Activated CD4-positive, alpha-beta T cell treated with anti-CD3 and anti-CD28 coated beads for 1 hour (primary cell): ENCODE measurements at places on chromosomes 1 and 21.

- no peak for DNase-seq
Observed at GRCh38 chr21:36126208-36126565, 8.7 kb upstream of the CBR3 start.

GRCh38 chr1:84347932-84348555 is 46.5 kb downstream of the SAMD13 start:
- no peak for DNase-seq

GRCh38 chr1:157201767-157202166 is 63.6 kb upstream of the ETV3 start:
- no peak for DNase-seq

DNA sequence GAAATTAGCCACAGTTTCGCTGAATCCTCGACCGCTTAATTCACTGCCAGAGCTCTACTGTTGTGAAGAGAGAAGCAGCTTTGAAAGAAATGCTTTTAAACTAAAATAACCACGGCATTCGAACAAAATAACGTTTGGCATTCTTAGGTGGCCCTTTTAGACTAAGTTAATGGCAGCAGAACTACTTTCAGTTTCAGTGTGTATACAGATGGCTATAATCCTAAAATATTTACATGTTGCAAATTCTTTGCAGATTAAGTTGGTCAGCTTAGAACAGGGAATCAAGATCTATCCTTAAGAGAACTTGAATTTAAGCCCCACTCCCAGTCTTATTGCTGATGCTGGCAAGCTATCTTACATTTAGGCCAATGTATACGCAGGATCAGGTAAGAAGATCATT is 62.7 kb downstream of the ADSS2 start:
- no peak for DNase-seq

DNA sequence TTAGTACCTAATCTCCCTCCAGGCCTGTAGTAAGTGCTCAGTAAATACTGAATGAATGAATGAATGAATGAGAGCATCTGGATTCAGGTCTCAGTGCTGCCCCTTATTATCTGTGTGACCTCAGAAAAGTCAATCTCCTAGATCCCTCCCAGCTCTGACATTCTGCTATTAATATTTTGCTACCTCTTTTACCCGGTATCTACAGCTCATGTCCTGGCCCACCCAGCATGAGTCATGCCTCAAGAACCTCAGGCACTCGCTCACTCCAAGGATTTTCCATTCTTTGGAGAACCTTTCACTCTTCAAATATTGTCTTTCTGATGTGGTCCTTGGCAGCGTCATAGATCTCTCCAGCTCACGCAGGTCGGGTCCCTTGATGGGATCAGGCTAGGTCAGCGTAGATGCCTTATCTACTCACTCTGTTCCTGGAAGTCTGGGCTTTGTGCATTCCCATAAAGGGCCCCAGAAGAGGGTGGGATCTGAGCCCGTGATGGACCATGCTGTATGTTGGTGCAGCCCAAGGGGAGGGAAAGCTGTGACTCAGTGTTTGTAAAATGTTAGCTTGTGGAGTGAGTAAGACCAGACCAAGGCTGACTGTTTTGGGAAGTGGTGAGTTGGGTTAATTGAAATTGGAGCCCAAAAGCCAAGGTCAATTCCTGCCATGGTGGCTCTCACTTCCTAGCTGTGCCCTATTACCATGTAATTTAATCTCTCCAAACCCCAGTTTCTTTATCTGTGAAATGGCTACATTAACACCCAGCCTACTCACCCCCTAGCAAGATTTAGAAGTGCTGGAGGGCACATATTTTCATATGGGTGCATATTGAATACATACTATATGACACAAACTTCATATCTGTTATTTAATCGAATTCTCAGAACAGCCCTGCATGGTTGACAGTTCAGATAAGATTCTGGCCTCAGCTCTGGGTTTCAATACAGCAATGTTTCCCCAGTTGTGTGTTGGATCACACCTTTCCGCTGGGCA is 214.1 kb upstream of the USP24 start:
- DNase-seq = no peak

GRCh38 chr21:44952116-44952928 is 12.5 kb downstream of the SLX9 start:
- DNase-seq = no peak

GRCh38 chr1:198500096-198500495 is 40.4 kb downstream of the ATP6V1G3 start:
- DNase-seq = no peak

DNA sequence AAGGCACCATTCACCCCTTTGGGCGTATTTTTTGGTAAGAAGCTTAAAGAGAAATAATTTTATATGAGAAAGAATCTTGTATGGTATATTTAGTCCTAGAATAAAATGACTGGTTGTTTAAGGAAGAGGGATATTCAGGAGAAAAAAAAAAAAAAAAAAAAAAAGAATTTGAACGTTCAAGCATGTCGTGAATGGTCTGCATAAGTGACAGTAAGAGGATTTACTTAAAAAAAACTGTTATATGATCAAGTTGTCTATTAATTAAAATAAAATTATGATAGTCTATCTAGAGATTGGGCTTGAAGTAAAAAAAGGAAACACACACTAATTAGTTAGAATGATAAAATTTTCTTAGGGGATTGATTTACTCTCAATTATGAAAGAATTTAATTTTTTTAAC is 11.7 kb upstream of the OR14I1 start:
- no peak for DNase-seq

GRCh38 chr1:53543130-53543777 is 84.1 kb downstream of the DMRTB1 start:
- DNase-seq = no peak

DNA sequence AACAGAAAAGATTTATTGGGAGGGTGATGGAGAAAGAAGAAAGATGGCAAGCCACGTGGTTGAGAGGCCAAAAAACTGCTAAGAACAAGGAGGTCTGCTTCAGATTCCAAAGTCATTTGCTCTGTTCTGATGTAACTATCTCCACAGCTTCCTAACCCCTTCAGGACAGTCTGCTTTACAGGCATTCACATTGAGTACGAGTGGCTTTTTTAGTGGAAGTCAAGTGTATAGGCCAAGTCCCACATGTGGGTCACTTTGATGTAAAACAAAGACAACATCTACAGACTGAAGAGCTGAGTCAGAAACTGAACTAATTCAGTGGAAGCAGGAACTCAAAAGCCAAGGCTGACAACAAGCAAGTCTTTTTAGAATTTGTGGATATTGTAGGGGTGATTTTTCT is 128.7 kb upstream of the F3 start:
- no peak for DNase-seq

DNA sequence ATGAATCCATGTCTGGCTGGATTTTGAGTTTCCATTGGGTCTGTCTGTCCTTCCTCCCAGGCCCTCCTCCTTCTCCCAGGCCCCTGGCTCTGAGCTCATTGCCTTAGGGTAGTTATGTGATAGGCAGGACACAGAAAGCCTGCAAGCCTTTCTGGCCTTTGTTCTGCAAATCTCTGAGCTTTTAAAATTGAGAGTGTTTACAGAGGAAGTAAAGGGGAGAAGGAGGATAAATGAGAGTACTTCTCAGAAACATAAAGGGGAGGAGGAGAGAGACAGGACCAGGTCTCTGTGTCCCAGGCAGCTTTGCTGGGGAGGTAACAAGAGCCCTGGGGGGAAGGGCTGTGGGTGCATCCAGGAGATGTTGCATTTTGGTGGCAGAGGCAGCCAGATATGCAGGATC is 126.7 kb downstream of the FOXD2 start:
- no peak for DNase-seq

DNA sequence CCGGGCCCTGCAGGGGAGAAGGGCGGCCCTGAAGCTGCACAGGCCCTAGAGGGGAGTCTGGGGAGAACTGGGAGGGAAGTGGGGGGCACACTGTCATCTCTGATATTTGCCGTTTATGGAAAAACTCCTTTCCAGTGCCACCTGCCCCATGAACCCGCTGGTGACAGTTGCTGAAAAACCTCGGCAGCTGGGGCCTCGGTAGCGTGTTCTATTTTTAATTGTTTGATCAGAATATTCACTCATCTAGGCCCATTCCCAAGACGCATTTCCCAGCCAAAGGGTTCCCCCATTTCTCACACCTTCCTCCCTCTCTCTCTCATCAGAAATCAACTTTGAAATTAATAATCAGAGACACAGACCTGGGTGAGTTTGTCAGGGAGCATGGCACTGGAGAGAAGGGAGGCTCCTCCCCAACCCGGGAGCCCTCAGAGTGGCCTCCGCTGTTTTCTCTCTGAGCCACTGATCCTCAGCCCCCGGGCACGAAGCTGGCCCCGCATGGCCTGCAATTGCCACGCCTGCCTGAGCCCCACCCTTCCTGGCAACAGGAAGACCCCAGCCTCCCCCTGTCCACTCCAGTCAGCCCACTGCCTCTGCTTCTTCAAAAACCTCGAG is 111.1 kb downstream of the CASZ1 start:
- DNase-seq = no peak

GRCh38 chr1:158819461-158820443 is 11.4 kb upstream of the MNDA start:
- no peak for DNase-seq

DNA sequence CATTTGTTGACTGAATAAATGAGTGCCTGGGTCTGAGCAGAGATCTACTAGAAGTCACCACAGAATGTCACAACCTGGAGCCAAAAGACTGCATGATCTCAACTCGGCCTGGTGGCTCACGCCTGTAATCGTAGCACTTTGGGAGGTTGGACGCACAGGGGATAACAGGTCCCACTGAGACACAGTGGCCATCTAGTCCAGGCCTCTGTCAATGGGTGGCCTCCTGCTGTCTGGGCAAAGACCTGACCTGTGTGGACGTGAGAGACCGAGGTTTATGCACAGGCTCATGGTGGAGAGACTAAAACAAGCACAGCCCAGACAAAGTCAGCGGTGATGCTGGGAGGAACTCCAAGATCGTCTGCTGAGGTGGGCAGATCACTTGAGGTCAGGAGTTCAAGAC is 103.0 kb upstream of the BACE2 start:
- DNase-seq = no peak
